ENCODE measurements at places on chromosomes 6 and 20.

GRCh38 chr20:40225596-40225995, 463.4 kb downstream of the MAFB start:
- DNase-seq: no peak

DNA sequence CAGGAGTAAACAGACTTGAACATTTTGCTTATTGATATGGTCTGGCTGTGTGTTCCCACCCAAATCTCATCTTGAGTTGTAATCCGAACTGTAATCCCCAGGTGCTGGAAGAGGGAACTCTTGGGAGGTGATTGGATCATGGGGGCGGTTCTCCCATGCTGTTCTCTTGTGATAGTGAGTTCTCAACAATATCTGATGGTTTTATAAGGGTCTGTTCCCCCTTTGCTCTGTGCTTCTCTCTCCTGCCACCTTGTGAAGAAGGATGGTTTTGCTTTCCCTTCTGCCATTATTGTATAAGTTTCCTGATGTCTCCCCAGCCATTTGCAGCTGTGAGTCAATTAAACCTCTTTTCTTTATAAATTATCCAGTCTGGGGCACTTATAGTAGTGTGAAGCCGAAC, 40.0 kb downstream of the MYLIP start:
- DNase-seq: no peak

DNA sequence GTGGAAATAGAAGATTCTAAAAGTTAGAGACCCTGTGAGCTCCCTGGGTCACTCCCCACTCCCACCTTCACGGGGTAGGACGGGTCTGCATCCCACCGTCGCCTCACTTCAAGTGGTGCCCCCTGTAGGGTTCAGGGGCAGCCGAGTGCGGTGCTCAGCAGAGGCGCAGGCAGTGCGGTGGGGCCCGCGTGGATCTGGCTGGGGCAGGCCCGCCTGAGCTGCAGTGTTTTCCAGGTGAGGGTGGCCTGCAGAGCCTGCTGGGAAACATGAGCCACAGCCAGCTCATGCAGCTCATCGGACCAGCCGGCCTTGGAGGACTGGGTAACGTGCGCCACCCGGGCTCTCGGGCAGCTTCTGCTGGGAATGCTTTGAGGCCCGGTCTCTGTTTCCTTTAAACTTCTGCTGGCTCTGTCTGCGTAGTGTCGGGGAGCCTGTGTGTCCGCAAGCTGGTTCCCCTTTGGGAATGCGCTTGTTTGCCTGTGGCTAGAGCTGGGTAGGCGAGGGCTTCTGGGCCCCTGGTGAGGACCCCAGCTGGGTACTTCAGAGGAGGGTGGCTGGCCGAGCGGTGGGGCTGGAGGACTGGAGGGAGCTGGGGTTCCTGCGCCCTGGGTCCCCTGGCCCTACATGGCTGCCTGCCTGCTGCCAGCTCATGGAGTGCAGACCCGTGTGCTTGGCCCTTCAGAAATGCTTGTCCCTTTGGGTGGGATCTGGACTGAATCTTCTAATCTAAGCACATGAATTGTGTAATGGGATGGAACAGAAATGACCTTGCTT, 3.8 kb downstream of the ADRM1 start:
- no peak for DNase-seq

DNA sequence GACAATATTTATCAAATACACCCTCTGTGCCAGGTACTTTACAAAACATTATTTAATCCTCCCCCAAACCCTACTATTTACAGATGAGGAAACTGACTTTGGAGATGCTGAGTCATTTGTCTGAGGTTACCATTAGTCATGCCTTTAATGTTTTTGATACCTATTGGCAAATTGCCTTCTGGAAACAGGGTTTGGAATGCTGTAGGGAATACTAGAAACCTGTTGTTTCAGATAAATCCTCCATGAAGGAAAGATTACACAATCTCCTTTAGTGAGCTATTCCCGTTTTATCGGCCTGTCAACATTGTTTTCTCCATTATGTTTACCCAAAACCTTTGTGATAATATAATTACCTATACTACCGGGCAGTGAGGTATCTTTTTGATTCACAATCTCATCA, 93.6 kb upstream of the ADGRF1 start:
- no peak for DNase-seq

GRCh38 chr6:13131935-13132661, 196.2 kb downstream of the TBC1D7 start:
- DNase-seq: no peak

- no peak for DNase-seq
Measured at GRCh38 chr6:162119341-162119740, 608.2 kb downstream of the PRKN start.

DNA sequence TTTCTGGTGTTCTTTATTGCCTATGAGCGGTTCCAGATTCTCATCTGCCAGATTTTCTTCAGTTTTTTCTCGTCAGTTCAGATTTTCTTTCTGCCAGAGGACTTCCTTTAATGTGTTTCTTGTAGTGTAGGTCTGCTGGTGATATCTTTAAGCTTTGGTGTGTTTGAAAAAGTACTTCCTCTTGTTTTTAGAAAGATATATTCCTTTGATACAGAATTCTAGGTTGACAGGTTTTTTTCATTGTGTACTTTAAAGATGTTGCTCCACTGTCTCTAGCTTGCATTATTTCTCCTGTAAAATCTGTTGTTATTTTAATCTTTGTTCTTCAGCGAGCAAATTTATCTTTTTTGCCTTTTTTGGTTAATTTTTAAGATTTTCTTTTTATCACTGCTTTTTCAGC, 36.9 kb downstream of the ASXL1 start:
- DNase-seq: no peak

DNA sequence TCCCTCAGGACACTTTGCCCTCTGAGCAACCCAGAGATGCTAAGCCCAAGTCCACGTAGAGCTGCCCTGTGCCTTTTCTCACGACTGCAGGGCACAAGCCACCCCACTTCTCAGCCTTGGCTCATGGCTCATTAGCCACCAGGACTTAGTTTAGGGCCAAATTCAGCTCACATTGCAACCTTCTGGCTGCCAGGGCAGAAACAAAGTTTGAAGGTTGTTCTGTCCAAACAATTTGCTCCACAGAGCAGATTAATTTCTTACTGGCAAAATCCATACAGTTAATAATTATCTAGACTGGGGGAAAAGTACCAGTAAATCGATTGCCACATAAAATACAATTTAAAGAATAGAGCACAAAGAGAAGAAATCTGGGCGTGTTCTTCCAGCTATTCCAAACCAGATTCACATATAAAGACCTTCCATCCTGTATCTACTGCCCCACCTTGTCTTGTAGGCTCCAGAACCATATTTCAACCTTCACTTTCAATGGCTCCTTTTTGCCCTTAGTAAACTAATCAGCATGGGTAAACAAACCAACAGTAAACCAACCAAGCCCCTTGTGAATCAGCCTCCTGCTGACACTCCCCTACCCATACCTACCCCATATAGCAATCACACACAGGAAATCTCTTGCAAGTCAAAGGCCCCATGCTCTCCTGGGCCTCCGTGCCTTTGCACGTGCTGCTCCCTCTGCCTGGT, 101.9 kb downstream of the QRSL1 start:
- DNase-seq: no peak

All from stimulated activated CD8-positive, alpha-beta memory T cell treated with anti-CD3 and anti-CD28 coated beads, Interleukin-7, amount 100 ng/mL, for 4 hours (primary cell).